Dermis blood vessel endothelial cell (primary cell): ENCODE measurements at places on chromosomes 3 and 15.
A peak's percentile ranks its signal among the peaks of the same experiment; 100 is the strongest.

DNA sequence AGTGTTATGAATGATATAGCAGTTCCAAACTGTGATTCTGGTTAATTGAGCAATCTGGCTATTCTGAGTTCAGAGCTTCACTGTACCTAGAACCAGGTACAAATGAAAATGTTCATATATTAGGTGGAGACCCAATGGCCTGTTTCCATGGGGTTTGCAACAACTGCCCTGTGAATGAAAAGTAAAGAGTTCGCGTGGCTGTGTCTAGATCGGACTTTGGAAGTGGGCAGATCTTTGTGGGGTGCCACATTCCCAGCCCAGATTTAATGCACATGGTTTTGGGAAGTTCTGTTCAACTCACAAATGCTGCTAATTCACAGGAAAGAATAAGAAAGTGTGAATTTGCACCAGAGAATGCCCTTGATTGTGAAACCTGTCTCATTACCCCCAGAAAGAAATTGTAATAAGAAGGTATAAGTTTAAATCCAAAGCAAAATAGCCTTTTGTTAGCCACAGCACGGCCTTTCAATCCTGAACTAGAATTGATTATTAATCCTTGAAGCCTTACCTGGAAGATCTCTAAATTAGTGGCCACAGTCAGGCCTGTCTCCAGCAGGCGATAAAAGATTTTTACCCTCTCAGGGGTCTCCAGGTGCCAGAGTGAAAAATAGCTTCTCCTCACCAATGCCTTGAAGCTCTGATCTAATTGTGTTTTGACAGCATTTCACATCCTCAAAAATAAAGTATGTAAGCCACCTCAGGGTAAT, 22.6 kb downstream of the WHAMM start:
- no peak for DNase-seq

- DNase-seq = peak; percentile 56
These were observed 101.2 kb downstream of the NFKBIZ start for GRCh38 chr3:101950510-101950909.

DNA sequence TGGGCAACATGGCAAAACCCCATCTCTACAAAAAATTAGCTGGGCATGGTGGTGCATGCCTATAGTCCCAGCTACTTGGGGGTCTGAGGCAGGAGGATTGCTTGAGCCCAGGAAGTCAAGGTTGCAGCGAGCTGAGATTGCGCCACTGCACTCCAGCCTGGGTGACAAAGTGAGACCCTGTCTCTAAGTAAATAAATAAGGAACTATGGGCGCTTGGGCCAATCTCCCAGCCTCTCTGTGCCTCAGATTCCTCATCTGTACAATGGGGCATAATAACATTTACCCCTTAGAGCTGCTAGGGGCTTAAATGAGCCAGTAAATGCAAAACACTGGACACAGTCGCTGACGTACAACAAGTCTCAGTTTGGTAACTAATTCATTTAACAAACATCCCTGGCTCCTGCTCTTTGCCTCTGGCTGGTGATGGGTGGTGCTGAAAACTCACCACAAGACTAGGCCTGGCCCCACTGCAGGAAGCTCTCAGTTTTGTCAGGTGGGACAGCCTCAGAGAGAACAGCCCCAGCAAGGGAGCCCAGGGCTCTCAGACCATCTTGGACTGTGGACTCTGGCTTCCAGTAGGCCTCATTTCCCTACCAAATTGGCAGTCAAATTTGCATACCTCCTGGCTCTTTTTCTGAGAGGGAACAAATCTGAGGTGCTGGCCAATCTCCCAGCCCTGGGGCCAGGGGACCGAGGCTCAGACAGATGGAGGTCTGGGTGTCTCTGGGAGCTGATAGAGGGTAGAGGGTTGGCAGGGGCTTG, 6.4 kb upstream of the TBC1D2B start:
- DNase-seq = no peak

DNA sequence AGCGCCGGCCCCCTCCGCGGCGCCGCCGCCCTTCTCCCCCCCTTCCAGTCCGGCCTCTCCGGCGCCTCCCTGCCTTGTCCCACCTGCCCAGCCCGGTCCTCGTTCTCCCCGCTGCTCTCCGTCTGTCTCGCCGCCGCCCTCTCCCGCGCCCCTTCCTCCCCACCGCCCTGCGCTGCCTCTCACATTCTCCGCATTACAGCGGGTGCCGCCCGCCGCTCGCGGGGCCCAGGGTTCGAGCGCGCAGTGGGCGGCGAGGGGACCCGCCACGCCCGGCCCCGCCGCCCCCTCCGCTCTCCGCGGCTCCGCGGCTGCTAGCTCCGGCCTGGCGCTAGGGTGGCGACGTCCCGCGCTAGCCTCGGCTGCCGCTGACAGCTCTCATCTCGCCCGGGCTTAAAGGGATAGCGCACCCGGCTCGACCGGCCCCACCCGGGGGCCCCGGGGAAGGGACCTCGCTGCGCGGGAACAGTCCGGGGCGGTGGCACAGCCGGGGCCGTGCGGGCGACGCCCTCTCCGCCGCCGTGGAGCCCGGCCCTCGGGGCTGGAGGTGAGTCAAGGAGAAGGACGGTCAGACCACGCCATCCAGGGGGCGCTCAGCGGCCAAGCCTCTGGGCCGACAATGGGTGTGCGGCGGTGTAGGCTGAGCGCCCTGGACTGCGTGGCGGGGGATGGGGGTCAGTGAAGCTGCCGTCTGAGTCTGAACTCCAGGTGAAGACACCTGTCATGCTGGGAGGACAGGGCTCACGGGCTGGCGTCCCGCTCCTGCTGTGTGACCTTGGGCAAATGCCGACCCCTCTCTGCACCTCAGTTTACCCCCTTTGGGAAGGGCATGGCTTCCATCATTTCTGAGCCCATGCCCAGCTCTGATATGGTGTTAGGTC, 187.4 kb upstream of the LINGO1 start:
- DNase-seq = peak; percentile 41

GRCh38 chr3:46381625-46382024, 10.9 kb downstream of the CCR5 start:
- no peak for DNase-seq

- no peak for DNase-seq
These were observed 19.0 kb downstream of the CMTM7 start for GRCh38 chr3:32410367-32411246.

DNA sequence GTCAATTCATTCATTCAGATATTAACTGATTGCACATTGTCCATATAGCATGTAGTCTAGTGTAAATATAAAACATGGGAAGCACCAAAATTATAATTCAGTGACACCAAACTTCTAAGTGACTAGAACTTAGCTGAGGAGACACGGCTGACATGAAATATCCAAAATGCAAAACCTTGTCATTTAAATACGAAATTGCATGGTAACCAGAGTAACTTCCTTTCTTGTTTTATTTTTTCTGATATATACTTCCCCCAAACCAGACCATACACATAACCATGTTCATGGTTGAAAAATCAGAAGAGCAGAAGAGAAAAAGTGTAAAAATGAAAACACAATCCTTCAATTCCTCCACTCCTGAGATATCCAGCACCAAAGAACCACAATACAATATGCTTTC, 38.0 kb downstream of the CBLB start:
- DNase-seq = no peak

DNA sequence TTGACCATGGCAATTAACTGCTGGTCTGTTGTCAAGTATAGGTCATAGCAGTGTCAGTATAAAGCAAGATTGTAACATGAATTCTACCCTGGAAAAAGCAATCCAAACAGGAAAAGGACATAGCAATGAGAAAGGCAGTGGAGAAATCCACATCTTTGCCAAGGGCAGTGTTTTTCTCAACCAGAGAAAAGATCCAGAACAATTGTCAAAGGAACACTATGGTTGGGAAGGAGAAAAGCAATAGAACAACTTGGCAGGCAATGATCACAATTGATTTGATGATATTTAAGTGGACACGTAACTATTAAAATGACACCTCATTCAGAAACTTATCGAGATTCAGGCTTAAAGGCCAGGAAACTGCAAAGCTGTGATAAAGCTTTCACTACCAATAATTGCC, 271.1 kb downstream of the DIPK2A start:
- DNase-seq = no peak

- no peak for DNase-seq
These were observed 26.8 kb upstream of the ZNF385D start for GRCh38 chr3:21777821-21778220.

DNA sequence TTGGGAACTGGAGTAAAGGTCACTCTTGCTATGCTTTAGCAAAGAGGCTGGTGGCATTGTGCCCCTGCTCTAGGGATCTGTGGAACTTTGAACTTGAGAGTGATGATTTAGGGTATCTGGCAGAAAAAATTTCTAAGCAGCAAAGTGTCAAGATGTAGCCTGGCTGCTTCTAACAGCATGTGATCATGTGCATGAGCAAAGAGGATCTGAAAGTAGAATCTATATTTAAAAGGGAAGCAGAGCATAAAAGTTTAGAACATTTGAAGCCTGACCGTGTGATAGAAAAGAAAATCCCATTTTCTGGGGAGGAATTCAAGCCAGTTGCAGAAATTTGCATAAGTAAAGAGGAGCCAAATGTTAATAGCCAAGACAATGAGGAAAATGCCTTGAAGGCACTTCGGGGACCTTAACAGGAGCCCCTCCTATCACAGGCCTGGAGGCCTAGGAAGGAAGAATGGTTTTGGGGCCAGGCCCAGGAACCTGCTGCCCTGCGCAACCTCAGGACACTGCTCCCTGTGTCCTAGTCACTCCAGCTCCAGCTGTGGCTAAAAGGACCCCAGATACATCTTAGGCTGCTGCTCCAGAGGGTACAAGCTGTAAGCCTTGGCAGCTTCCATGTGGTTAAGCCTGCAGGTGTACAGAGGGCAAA, 212.2 kb upstream of the LINGO1 start:
- DNase-seq = no peak

DNA sequence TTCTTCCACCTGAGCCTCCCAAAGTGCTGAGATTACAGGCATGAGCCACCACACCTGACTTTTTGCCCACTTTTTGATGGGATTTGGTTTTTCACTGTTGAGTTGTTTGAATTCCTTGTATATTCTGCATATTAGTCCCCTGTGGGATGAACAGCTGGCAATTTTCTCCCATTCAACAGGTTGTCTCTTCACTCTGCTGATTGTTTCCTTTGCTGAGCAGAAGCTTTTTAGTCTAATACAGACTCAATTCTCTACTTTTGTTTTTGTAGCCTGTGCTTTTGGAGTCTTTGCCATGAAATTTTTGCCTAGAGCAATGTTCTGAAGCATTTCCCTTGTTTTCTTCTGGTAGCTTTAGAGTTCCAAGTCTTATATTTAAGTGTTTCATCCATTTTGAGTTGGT, 62.7 kb upstream of the MFGE8 start:
- no peak for DNase-seq

DNA sequence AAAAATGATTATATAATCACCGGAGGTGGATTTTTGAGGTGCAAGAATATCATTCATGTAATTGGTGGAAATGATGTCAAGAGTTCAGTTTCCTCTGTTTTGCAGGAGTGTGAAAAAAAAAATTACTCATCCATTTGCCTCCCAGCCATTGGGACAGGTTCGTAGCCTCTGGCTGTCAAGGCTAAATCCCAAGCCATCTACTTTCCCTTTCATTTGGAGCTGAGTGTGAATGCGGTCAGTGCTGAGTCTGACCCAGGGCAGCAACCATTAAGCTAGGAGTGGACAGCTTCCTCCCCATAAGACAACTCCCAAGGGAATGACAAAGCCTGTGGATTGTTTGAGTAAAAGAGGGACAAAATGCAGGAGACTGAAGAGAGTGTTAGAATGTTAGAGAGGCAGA, 33.6 kb downstream of the PARP14 start:
- DNase-seq = peak; percentile 84

GRCh38 chr3:105065895-105066839, 300.5 kb upstream of the ALCAM start:
- DNase-seq = no peak

- no peak for DNase-seq
These were observed 80.0 kb downstream of the MITF start for GRCh38 chr3:69819282-69819681.

DNA sequence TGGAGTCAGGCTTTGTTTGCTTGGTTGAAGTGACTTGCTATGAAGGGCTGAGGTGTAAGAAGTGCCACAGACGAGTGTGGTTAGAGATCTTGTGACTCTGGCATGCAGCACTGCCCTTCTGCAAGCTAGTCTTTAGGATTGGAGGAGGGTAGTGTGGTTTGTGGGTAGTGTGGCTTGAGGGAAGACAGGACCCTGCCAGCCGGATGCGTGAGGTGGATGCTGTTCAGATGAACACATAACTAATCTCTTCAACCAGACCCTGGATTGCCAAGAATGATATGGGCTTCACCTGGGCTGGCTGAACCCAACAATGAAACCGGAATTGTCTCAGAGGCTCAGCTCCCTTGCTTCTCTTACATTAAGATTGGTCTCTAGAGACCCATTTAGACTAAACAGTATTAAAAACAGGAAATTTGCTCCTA, 32.7 kb downstream of the STARD9 start:
- DNase-seq = peak; percentile 93

- no peak for DNase-seq
These were observed 144.6 kb downstream of the EBLN2 start for GRCh38 chr3:73206030-73206429.

GRCh38 chr3:84547971-84548970, 410.5 kb upstream of the CADM2 start:
- DNase-seq = no peak

GRCh38 chr15:71312731-71313460, 197.6 kb downstream of the THSD4 start:
- DNase-seq = no peak

DNA sequence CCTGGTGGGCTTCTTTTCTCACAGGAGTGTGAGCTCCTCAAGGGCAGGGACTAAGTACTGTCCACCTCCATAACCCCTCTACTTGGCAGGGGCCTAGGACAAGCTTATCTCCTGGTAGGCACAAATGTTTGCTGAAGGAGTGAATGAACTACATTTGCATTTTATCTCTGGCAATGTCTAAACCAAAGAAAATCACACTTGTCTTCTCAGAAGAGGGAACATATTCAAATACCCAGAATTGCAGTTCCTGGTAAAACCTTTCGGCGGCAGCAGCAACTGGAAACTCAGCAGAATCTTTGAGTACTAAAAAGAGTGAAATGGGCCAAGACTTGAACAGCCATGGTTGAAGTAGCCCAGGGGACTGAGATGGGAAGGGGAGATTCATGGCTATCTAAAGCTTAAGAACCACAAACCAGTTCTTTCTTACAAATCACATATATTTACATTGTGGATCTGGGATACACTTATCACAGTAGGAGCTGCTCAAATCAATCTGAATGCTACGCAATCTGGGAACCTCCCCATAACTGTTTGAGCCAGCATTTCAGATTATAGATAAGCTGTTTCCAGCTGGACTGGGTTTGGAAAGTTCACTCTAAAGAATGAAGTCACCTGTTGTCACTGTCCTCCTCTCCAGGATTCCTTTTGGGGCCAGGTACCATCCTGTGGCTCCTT, 18.7 kb upstream of the PTPN9 start:
- peak; percentile 49 for DNase-seq

DNA sequence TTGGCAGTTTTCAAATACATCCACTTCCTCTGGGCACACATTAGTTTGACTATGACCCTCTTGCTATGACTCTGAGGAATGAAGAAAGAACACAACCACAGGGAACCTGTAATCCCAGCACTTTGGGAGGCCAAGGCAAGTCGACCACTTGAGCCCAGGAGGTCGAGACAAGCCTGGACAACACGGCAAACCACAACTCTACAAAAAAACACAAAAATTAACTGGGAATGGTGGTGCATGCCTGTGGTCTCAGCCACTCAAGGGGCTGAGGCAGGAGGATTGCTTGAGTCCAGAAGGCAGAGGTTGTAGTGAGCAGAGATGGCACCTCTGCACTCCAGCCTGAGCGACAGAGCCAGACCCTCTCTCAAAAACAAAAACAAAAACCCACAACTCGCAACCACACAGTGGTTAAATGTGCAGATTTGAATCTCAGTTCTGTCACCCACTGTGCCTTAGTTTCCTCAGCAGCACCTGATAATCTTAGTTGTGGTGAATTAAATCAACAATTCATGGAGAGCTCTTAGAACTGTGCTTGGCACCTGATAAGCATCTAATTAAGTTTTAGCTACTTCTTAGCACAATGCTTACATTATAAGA, 65.7 kb downstream of the MYLK start:
- DNase-seq = no peak

- DNase-seq = no peak
These were observed 339.9 kb upstream of the RGMA start for GRCh38 chr15:93428807-93429351.
